Activated CD4-positive, alpha-beta T cell treated with anti-CD3 and anti-CD28 coated beads, Interleukin-2, amount 10 ng/mL, durations not matched to agents 7 days and 5 days (primary cell): ENCODE measurements at places on chromosomes 6 and 20. TPM values are rescaled to one million over a fixed set of nuclear protein-coding genes. Genes with fewer than 3 reads are reported as not detected.

DNA sequence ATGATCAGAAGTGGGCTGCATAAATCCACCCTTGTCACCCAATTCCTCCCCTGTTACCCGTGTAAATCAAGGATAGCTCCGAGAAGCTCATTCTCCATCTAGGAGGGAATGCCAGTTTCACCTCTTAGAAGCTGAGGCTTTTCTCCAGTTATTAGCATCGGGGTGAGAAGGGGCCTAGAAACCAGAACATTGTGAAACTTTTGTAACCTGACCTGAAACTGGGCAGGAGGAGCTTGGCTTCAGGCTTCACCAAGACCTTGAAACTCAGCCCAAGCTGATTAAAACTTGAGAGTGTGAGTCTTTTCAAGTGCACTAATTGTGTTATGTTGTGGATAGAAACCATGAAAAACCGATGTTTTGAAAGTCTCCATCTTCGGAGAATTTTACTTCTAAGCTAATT is 103.1 kb downstream of the BMP2 start:
- no peak for DNase-seq

DNA sequence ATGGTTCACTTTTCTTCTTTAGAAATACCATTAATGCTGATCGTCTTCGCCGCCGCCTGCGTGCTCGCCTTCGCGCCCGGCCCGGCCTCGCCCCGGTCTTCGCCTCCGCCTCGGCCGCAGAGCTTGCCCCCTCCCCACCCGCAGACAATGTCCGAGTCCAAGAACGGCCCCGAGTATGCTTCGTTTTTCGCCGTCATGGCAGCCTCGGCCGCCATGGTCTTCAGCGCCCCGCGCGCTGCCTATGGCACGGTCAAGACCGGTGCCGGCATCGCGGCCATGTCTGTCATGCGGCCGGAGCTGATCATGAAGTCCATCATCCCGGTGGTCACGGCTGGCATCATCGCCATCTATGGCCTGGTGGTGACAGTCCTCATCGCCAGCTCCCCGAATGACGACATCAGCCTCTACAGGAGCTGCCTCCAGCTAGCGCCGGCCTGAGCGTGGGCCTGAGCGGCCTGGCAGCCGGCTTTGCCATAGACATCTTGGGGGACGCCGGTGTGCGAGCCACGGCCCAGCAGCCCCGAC is 4.8 kb upstream of the PRPH2 start:
- DNase-seq, result no peak

- DNase-seq, result no peak
These were observed 41.0 kb upstream of the PDE7B start for GRCh38 chr6:135810486-135810885.

GRCh38 chr6:119122336-119122735 is 43.9 kb upstream of the FAM184A start:
- DNase-seq, result no peak

- DNase-seq, result no peak
These were observed 42.6 kb downstream of the BMP7 start for GRCh38 chr20:57223648-57224489.

- no peak for DNase-seq
These were observed 318.7 kb downstream of the DOK5 start for GRCh38 chr20:54794110-54794509.

GRCh38 chr6:41757931-41758640 is 10.9 kb upstream of the PGC start:
- DNase-seq, result no peak

GRCh38 chr6:11585426-11586016 is 48.0 kb downstream of the TMEM170B start:
- DNase-seq, result no peak

DNA sequence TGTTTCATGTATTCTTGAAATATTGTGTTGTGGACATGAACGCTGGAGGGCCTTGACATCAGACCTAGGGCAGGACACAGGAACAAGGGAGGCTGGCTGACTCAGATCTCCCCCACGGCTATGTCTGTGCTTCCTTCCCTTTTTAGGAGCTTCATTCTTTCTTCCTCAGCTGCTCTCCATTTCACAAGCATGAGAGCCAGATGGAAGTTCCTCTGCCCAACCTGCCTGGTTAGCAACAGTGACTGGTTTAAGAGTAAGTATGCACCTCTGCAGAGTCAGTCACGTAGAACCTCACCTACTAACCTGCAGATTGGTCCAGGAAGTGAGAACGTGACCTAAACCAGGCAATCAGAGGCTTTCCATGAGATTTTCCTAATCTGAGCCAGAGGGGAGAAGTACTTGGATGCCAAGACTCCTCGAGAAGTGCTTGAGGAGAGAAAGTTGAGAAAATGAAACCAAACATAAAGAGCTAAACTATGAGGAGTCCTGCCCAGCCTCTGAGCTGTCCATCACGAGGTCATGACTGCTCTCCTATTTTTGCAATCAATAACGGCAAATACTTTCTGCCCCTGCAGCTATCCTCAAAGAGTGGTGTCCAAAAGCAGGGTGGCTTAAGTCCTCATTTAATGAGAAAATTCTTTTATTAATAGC is 465.2 kb upstream of the CITED2 start:
- no peak for DNase-seq

DNA sequence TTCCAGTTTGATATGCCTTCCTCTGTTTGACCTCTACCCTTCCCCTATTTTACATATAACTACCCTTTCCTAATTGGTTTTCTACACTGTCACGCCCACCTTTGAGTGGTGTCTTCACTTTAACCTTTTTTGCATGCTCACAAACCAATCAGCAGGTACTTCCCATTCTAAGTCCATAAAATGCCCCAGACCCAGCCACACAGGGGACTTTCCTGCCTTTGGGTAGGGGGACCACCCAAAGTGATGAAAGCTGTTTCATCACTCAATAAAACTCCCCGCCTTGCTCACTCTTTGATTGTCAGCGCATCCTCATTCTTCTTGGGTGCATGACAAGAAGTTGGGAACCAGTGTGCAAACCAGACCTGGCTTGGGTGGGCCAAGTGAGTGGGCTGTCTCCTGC is 20.5 kb upstream of the SNRPC start:
- no peak for DNase-seq

ZNF311 gene
- total RNA-seq, result 0.65 TPM

ARMC2 gene
- 10.0 TPM for total RNA-seq

PDE10A gene
- total RNA-seq, result not detected

FAM184A gene
- 7.4 TPM for total RNA-seq
